ENCODE measurements at places on chromosomes 7 and 10. TPM values are rescaled to one million over a fixed set of nuclear protein-coding genes. Genes with fewer than 3 reads are reported as not detected.

The RP9 gene
- 6.9 TPM for total RNA-seq

The WDFY4 gene
- 0.41 TPM for total RNA-seq

The LRRD1 gene
- total RNA-seq = 1.2 TPM

The AUTS2 gene
- total RNA-seq = 71.3 TPM

The TLL2 gene
- total RNA-seq = 0.82 TPM

The NPVF gene
- not detected for total RNA-seq

The GIMAP5 gene
- total RNA-seq = 3.7 TPM

The CPA1 gene
- total RNA-seq = not detected

The CUX1 gene
- total RNA-seq = 23.6 TPM

The RASA4B gene
- total RNA-seq = 11.4 TPM

The FAM24B gene
- total RNA-seq = 2.9 TPM

The IDI1 gene
- 160 TPM for total RNA-seq

The NEURL1 gene
- total RNA-seq = 25.7 TPM

The MMP21 gene
- total RNA-seq = 0.41 TPM

The SP4 gene
- total RNA-seq = 74.6 TPM

The MMD2 gene
- 2.4 TPM for total RNA-seq

The TMEM236 gene
- total RNA-seq = under 0.01 TPM

The CASP7 gene
- 2.0 TPM for total RNA-seq

The PLXNA4 gene
- 67.7 TPM for total RNA-seq

The CYP3A4 gene
- not detected for total RNA-seq

The PRR15 gene
- total RNA-seq = 0.41 TPM

The CAMK1D gene
- 19.2 TPM for total RNA-seq

The PRSS37 gene
- total RNA-seq = not detected

The IRF5 gene
- total RNA-seq = 1.2 TPM

The ZNF727 gene
- 2.4 TPM for total RNA-seq

The PRPS1L1 gene
- not detected for total RNA-seq

The CUBN gene
- 1.2 TPM for total RNA-seq

The PARP12 gene
- total RNA-seq = 2.9 TPM

The EPO gene
- total RNA-seq = not detected

The RELN gene
- total RNA-seq = 57.5 TPM

The SKIDA1 gene
- total RNA-seq = 11.0 TPM

The TMEM106B gene
- total RNA-seq = 46.5 TPM

The GRB10 gene
- 48.5 TPM for total RNA-seq

The ZPBP gene
- 0.41 TPM for total RNA-seq

The NRCAM gene
- total RNA-seq = 143 TPM

The FFAR4 gene
- not detected for total RNA-seq

The ABCB1 gene
- 6.5 TPM for total RNA-seq

The APBB1IP gene
- 0.82 TPM for total RNA-seq

The FOXK1 gene
- 17.5 TPM for total RNA-seq

The ARHGEF5 gene
- 0.82 TPM for total RNA-seq

The EGFR gene
- 5.3 TPM for total RNA-seq

The GIMAP8 gene
- total RNA-seq = 1.6 TPM

The OPN1SW gene
- not detected for total RNA-seq

The RHOBTB1 gene
- total RNA-seq = 30.2 TPM

The SHTN1 gene
- 50.5 TPM for total RNA-seq

The ANKRD30A gene
- total RNA-seq = not detected

The ACBD7 gene
- 10.6 TPM for total RNA-seq

The AGAP6 gene
- 3.7 TPM for total RNA-seq

The EN2 gene
- total RNA-seq = not detected

The MBLAC1 gene
- total RNA-seq = 4.9 TPM

The AFAP1L2 gene
- total RNA-seq = 6.1 TPM

The GSAP gene
- 9.0 TPM for total RNA-seq

The LRRC4 gene
- 13.9 TPM for total RNA-seq

The MAP3K8 gene
- 4.9 TPM for total RNA-seq

The KCP gene
- total RNA-seq = 0.41 TPM
